ENCODE measurements at places on chromosomes 2 and 18.

GRCh38 chr2:145026456-145027455, 506.8 kb upstream of the ZEB2 start:
- DNase-seq, result no peak

GRCh38 chr18:35938562-35938961, 33.9 kb upstream of the RMP24 start:
- DNase-seq, result no peak

DNA sequence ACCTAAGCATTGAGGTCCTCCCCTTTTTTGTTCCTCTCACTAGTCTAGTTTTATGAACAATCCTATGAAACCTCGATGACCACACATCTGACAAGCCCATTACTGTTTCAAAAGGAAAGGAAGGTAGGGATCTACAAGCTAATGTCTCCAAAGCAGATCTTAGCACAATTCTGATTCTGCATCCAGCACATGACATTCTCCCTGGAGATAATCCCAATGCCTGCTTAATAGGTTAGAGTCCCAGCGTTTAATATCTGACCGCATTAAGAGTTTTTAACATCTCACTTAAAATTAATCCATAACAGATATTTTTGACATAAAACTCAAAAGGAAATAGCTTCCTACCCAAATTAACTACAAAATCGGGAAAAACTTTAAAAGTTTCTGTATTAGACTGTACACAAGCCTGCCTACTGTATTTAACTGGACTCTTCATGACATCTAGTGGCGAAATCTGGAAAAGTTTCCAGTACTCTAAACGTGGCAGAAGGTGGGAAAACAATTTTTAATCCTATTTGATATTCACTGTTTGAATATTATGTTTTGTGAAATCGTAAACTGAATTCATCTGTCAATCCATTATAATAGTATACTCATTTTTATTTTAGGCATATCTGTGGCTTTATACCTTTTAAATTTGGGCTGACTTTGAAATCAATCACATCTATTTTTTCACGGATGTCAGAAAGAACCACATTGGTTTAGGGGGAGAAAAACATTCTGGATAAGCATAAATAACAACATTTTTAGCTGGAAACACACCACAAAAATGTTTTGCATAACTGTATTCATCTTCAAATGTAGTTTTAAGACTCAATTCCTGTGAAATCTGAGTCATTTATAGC, 62.4 kb downstream of the TXNL1 start:
- DNase-seq, result no peak

GRCh38 chr2:189440644-189440946, 679 bp upstream of the WDR75 start:
- DNase-seq, result no peak

GRCh38 chr2:79511320-79511951, 1.4 kb upstream of the CTNNA2 start:
- DNase-seq, result no peak

DNA sequence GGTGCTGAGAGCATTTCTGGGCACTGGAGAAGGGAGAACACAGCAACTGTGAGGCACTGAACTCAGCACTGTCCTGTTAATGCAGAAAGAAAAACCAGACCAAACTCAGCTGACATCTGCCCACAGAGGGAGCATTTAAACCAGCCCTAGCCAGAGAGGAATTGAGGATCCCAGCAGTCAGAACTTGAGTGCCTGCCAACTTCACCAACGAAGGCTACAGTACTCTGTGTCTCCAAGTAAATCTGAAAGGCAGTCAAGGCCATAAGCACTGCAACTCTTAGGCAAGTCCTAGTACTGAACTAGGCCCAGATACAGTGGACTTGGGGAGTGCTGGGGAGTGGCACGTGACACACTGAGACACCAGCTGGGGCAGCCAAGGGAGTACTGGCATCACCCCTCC, 176.2 kb upstream of the ZC3H15 start:
- DNase-seq, result no peak

DNA sequence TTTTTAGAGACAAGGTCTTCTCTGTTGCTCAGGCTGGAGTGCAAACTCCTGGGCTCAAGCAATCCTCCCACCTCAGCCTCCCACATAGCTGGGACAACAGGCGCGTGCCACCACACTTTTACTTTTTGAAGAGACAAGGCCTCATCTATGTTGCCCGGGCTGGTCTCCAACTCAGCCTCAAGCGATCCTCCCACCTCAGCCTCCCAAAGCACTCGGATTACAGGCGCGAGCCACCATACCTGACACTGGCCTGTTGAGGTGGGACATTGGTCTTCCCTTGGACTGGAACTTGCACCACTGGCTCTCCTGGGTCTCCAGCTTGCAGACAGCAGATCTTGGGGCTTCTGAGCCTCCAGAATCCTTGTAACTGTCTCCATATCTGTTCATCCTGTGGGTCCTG, 75.6 kb downstream of the NDUFA10 start:
- DNase-seq, result no peak

DNA sequence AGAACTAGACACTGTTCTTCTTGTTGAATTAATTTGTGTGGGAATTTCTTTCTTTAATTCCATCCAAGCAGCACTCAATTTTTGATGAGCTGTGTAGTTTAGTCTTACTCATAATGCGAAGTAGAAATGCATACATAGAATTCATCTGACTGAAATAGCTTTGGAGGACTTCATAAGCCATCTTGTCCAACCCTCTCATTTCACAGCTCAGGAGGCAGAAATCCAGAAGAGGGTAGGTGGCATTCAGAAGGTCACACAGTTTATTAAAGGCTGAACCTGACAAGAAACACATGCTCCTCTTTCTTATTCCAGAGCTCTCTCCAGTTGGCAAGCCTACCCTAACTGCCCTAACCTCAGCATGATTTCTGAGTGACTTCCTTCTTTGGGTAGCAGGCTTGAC, 169.2 kb upstream of the NOSTRIN start:
- no peak for DNase-seq

DNA sequence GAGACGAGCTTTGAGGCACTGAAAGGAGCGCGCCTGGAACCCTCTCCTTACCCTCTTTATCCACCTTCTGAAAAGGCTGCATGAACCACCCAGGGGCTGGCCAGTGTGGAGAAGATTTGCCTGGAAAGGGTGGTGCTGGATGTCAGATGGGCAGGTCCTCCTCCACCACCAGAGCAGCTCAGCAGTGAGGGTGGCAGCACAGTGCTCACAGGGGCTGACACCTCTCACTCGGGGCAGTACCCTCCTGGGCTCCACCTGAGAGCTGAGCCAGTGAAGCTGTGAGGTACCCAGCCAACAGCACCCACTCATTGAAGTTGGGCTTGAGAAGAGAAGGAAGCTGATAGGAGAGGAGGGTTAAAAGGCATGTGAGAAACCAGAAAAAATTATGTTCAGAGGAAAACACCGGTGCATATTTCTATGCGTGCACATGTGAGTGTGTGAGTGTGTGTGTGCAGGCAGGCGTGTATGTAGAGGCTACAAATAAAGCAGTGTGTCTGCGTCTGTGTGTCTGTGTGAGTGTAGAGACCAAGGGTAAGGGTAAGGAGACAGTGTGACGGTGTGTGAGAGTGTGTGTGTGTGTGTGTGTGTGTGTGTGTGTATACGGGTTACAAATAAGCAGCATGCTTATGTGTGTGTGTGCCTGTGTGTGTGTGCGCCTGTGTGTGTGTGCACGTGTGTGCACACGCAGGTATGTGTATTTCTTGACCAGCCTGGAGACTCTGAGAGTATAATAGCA, 40.7 kb downstream of the TEX44 start:
- no peak for DNase-seq

DNA sequence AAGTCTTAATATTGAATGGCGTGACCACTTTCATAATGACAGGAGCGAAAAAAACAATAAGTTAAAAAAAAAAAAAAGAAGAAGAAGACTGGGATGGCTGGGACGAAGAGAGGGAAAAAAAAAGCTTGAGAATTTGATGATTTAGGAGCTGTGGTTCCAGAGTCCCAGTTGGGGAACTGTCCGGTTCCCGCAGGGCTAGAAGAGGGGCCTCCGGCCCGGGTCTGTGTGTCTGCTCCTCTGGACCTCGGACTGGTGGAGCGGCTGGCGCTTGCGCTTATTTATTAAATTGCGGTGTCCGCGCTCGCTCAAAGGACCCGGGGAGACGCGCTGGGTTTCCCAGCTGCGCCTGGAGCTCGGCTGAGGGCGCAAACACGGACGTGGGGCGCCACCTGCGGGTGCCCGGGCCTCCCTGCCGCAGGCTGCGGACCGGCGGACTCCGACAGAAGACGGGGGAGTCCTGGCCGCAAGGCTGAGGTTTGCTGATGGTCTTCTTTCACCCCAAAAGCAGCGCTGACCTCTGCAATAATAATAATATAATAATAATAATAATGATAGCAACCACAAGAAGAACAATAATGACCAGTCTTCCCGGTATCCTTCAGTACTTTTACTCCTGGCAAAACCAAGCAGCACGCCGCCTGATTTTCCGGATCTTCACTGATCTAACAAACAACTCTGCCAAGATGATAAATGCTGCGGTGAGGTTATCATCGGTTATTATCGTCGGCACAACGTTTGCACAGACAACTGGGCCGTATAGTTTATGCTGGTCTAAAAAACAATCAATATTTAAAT, at the start of gene CBLN2:
Gene CBLN2, minus strand, starts transcription at position 251 of the 795 bp plus-strand sequence. CDS start 2,182 bp downstream, outside the sequence.
- DNase-seq, result peak; percentile 32

DNA sequence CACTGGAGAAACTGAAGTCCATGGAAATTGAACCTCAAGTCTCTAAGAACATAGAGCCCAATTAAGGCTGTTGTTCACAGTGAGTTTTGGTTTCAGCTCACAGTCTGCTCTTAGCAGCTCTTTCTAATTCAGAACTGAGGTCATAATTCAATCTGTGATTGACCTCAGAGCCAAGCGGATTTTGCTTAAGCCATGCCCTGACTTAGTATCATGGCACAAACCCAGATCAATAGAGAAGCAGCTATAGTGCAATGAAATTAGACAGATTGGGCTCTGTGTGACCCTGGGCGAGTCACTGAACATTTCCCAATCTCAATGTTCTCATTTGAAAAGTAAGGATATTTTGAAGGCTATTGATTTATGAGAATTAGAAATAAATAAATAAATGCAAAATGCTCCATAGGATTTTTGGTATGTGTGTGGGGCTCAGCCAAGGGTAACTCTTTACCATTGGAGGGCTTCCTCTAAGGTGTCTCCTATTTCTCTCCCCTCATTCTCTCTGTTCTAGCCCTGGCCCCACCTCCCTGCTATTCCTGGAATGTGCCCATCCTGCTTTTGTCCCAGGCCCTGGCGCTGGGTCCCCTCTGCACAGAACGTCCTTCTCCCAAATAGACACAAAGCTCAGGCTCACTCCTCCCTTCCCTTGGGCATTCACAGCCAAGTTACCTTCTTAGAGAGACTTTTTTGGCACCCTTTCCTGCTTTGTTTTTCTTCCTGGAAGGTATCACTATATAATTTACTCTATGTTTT, 239.6 kb downstream of the LPIN1 start:
- no peak for DNase-seq

DNA sequence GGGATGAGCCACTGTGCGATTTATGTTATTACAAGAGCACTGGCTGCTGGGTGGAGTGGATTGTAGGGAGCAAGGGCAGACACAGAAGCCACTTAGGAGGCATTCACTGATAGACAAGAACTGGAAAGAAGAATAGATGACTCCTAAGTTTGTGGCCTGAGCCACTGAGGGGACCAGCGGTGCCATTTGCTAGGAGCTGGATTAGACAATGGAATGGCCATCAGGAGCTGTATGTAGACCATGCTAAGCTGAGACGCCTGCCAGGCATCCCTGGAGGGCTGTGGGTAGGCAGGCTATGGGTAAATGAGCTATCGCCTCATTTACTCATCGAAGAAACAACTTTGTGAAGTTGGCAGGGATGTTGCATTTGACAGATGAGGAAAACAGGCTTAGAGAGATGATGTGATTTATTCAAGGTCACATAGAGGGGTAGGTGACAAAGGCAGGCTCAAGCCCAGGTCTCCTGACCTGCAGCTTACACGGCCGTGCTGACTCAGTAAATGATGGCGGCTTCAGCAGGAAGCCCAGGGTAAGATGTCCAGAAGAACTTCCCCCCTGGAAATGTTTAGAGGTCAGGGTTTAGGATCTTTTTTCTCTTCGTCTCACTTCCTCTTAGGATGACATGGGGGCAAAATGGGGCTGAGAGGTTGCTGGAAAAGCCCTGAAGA, 2.8 kb downstream of the MFSD2B start:
- DNase-seq, result no peak

DNA sequence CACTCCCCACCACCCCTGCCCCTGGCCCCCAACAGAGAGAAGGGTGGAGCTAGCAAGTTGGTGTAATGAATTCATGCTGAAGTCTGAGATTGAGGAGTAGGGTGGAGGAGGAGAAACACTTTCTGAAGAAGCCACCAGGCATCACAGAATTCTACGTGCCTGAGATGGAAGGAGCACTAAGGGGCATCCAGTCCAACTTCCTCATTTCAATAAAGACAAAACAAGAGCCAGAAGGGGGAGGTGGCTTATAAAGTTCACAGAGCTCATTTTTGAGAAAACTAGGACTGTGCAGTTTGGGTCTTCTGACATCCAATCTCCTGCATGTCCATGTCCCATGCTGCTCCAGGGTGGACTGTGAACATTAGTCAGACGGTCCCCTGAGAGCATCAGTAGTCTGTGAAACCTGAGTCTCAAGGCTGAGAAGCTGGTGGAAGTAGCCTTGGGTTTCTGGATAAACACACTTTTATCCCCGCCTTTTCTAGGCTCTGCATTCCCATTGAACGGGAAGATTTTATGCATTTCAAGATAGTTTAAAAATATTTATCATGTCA, 77.7 kb downstream of the TRIM43 start:
- no peak for DNase-seq

GRCh38 chr2:2389215-2389614, 58.1 kb upstream of the MYT1L start:
- DNase-seq, result no peak

DNA sequence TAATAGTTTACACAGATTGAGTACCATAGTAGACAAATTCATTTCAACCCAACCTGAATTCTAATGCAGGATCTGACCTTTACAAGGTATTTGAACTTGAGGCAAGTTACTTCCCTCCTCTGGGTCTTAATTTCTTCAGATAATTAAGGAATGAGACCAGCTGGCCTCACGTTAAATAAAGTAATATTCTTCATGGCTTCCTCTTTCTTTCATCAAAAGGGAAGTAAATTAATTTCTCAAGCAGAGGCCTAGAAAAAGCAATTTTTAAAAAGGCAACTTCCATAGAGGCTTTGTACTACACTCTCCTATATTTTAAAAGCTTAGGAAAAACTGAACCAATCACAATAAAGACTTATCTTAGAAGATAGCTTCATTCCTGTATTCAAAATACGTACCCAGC, 109.2 kb downstream of the EXOC6B start:
- no peak for DNase-seq

DNA sequence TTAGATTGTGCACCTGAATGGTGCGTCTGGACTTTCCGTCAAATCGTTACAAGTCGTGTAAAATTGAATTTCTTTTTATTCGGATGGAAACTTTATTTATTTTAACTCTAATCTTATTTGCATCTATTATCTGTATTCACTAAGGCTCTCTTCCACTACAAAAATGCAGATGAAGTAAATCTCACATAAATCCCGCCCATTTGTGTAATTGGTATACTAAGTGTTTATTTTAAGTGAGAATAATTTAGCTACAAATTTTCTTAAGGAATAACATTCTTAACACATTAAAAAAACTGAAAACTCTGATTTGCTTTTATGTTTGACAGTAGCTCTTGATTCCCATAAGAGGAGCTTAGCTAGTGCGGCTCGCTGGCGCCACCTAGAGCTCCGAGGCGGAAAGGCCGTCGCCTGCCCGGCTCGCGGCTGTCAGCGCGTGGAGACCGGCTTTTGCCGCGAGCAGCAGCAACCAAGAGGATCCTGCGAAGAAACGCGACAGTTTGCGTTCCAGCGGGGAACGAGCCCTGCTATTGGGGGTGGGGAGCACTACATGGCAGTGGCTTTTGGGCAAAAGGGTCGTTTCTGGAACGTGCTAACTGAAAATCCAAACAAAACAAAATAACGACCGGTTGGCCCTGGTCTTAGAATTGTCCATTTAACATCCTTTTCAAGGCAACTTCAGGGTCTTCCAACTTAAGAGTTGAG, 6.7 kb downstream of the SP9 start:
- peak; percentile 81 for DNase-seq

- DNase-seq, result no peak
Observed at GRCh38 chr2:7685342-7686015, 768.3 kb downstream of the RNF144A start.
